ENCODE measurements at places on chromosomes 6 and 20.

DNA sequence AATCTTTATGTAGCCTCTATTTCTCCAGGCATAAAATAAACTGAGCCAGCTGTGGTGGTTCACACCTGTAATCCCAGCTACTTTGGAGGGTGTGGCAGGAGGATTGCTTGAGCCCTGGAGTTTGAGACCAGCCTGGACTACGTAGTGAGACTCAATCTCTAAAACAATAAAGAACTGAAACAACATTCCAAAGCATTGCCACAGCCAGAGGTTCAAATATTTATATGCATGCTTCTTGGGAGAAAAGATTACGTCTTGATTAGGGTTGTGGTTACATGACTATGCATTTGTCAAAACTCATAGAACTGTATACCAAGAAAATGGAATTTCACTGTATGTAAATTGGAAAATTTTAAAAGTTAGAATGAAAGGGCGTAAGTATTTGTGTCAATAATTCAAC lies 27.7 kb upstream of the PAX1 start:
- DNase-seq, result no peak

DNA sequence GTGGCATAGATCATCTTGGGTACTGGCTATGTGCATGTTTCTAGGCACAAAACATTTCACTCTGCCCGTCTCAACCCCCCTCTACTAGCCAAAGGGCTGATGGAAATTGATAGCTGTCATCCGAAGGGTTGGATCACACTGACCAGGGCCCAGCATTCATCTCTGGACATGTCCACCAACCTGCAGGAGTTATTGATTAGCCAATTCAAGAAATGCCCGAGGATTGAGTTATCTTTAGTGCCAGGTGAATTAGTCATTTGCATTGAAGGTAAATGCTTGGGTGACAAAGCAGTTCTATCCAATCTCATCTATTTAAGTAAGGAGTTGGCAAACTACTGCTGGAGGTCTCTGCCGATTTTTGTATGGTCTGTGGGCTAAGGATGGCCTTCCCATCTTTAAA lies 80.1 kb downstream of the CD164 start:
- DNase-seq, result no peak

DNA sequence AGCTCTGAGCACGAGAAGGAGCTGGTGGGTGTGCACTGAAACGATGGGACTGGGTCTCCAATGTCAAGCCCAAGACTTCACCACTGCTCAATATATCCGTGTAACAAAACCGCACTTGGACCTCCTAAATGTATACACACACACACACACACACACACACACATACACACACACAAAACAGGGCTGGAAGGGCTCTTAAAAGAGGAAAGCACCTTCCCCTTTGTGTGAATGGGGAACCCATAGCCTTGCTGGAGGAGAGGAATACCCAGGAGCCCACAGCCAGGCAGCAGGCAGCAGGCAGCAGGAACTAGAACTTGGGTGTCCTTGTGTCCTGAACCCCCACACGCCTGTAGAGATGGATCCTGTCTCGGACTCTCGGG lies 29.8 kb downstream of the TGM2 start:
- DNase-seq, result no peak

DNA sequence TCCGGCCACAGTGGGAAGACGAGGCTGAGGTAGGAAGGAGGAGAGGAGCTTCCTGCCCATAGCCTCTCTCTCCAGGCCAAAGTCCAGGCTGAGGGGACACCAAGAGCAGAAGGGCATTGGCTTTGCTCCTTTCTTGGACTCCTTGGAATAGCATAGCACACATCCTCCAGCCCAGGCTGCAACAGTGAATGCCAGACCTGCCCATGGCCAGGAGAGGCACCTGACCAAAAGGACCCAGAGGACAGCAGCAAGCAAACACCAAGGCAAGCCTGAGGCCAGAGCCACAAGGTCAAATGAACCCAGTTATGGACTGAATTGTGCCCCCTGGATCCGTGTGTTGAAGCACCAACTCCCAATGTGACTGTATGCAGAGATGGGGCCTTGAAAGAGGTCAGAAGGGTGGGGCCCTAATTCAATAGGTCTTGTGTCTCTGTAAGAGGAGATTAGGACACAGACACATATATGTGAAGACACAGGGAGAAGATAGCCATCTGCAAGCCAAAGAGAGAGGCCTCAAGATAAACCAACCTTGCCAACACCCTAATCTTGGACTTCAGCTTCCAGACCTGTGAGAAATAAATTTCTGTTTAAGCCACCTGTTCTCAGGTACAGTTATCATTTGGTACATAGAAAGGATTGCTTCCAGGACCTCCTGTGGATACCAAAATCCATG lies 126.5 kb upstream of the NXT1 start:
- no peak for DNase-seq

- DNase-seq, result no peak
Measured at GRCh38 chr6:92681401-92681800, 738.0 kb downstream of the EPHA7 start.
